ENCODE measurements at places on chromosomes 13 and 19.

- peak overlapping the region; percentile 96 for H3K27ac ChIP-seq
- peak; percentile 62 for DNase-seq
- peaks cover 44% of the 10 kb centered on the region for H3K4me1 ChIP-seq
- H3K27me3 ChIP-seq = no peaks in the 10 kb centered on the region
- peaks cover 2% of the 10 kb centered on the region for H3K36me3 ChIP-seq
- H3K4me3 ChIP-seq = peak overlapping the region; percentile 74
Measured at GRCh38 chr19:2055931-2056836, 5.1 kb upstream of the MKNK2 start.

- peak; percentile 75 for DNase-seq
- peaks cover 17% of the 10 kb centered on the region for H3K4me1 ChIP-seq
- no peak overlapping the region for H3K4me3 ChIP-seq
- H3K27me3 ChIP-seq = peaks cover 19% of the 10 kb centered on the region
- peak overlapping the region; percentile 76 for H3K27ac ChIP-seq
Measured at GRCh38 chr13:24097064-24097463, 63.5 kb upstream of the SPATA13 start.

- no peaks in the 10 kb centered on the region for H3K27me3 ChIP-seq
- no peak overlapping the region for H3K4me3 ChIP-seq
- no peaks in the 10 kb centered on the region for H3K36me3 ChIP-seq
- H3K4me1 ChIP-seq = no peaks in the 10 kb centered on the region
Measured at GRCh38 chr13:31530922-31531321, 208.4 kb upstream of the RXFP2 start.

DNA sequence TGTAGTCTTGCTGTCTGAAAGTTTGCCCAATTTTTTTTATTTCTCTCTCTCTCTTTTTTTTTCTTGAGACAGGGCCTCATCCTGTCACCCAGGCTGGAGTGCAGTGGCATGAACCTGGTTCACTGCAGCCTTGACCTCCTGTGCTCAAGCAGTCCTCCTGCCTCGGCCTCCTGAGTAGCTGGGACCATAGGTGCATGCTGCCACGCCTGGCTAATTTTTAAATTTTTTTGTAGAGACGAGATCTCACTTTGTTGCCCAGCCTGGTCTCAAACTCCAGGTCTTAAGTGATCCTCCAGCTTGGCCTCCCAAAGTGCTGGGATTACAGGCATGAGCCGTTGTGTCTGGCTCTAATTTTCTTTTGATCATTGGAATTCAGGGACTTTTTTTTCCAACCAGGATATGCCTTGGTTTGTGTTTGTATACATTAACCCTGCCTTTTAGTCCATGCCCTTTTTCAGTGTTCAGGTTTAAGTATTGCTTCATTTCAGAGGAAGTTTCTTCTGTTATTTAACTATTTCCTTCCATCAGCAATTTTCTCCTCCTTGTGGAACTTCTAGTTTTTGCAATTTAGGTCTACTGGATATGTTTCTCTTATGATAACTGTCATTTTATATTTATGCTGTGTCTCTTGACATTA, 201.4 kb downstream of the PCCA start:
- no peaks in the 10 kb centered on the region for H3K4me1 ChIP-seq
- H3K27me3 ChIP-seq = no peaks in the 10 kb centered on the region
- no peak for DNase-seq
- no peak overlapping the region for H3K4me3 ChIP-seq
- H3K27ac ChIP-seq = no peak overlapping the region
- H3K36me3 ChIP-seq = no peaks in the 10 kb centered on the region

GRCh38 chr13:113411216-113412023, 41.9 kb downstream of the ADPRHL1 start:
- H3K27ac ChIP-seq = no peak overlapping the region
- no peak for DNase-seq
- no peak overlapping the region for H3K4me3 ChIP-seq
- H3K27me3 ChIP-seq = peaks cover 4% of the 10 kb centered on the region
- H3K4me1 ChIP-seq = no peaks in the 10 kb centered on the region

DNA sequence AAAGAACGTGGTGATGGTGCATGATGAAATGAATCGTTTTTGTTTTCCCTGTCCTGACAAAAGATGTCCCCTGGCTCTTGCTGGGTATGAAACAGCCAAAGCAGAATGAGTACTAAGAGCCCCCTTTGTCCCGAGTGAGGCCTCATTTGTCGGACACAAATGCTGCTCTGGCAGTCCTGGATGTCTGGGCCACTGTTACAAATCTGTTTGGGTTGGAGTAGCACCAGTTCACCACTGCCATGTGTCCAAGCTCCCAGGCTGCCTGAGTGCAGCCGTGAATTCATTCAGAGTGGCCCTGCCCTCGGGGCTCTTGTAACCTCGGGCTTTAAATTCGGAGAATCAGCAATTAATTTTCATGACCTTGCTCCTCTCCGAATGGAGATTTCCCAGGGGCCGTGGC, 182.4 kb downstream of the NUFIP1 start:
- peaks cover 3% of the 10 kb centered on the region for H3K4me1 ChIP-seq
- no peak overlapping the region for H3K27ac ChIP-seq
- no peak for DNase-seq

- DNase-seq = no peak
- no peak overlapping the region for H3K4me3 ChIP-seq
- H3K27ac ChIP-seq = no peak overlapping the region
- peaks cover 2% of the 10 kb centered on the region for H3K36me3 ChIP-seq
Measured at GRCh38 chr13:49373716-49374115, 70.1 kb downstream of the CAB39L start.

DNA sequence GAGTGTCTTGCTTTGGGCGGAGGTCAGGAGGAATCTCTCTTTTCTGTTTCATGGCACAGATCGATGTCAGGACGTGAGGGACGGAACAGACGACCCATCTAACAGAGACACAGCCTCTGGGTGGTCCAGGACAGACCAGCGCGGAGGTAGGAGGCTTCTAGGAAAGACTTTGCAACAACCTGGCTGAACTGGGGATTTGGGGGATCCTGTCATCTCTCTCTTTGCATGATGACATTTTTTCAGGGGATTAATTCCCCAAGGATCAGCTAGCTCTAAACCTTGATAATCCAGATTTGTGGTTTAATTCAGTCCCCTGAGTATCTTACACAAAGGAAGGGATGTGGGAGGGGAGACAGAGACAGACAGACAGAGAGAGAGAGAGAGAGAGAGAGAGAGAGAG, 14.4 kb downstream of the CABP5 start:
- H3K4me3 ChIP-seq = no peak overlapping the region
- no peak overlapping the region for H3K27ac ChIP-seq
- no peaks in the 10 kb centered on the region for H3K4me1 ChIP-seq
- no peaks in the 10 kb centered on the region for H3K36me3 ChIP-seq
- H3K27me3 ChIP-seq = peaks cover 29% of the 10 kb centered on the region

DNA sequence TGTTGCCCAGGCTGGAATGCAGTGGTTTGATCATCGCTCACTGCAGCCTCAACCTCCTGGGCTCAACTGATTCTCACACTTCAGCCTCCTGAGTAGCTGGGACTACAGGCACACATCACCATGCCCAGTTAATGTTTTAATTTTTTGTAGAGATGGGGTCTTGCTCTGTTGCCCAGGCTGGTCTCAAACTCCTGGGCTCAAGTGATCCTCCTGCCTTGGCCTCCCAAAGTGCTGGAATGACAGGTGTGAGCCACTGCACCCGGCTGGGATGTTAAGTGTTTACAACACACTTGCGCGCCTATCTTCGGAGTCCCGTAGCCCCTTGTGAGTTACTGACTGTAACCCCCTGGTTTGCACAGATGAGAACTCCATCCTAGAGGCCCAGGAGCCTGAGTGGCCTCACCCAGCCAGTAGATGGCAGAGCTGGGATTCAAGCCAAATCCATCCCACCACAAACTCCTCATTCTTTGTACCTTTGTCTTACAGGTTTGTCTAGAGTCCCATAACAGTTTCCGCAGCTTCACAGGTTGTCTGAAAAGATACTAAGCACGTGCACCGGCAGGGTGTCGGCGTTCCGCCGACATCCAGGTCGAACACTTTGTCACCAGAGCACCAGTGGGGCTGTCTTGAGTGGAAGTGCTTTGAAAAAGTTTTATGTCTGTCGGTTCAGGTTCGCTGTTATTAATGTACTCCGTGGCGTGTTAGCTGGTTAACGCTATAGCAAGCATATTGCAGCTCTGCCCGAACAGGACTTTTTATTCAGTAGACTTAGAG, 14.7 kb downstream of the MAG start:
- peak; percentile 31 for DNase-seq
- H3K4me3 ChIP-seq = no peak overlapping the region
- H3K36me3 ChIP-seq = no peaks in the 10 kb centered on the region
- H3K4me1 ChIP-seq = no peaks in the 10 kb centered on the region
- H3K27ac ChIP-seq = no peak overlapping the region

GRCh38 chr19:32828643-32829344, 40.8 kb downstream of the SLC7A9 start:
- H3K36me3 ChIP-seq = no peaks in the 10 kb centered on the region
- H3K27ac ChIP-seq = no peak overlapping the region
- DNase-seq = no peak
- no peak overlapping the region for H3K4me3 ChIP-seq
- no peaks in the 10 kb centered on the region for H3K27me3 ChIP-seq
- peaks cover 11% of the 10 kb centered on the region for H3K4me1 ChIP-seq

- H3K4me1 ChIP-seq = peaks cover 80% of the 10 kb centered on the region
- no peaks in the 10 kb centered on the region for H3K36me3 ChIP-seq
- H3K27me3 ChIP-seq = no peaks in the 10 kb centered on the region
- DNase-seq = no peak
- H3K27ac ChIP-seq = no peak overlapping the region
Measured at GRCh38 chr13:77316430-77316829, 10.5 kb downstream of the MYCBP2 start.

GRCh38 chr19:35879068-35879467, 10.7 kb downstream of the APLP1 start:
- H3K4me1 ChIP-seq = peaks cover 6% of the 10 kb centered on the region
- no peak for DNase-seq
- H3K4me3 ChIP-seq = no peak overlapping the region

DNA sequence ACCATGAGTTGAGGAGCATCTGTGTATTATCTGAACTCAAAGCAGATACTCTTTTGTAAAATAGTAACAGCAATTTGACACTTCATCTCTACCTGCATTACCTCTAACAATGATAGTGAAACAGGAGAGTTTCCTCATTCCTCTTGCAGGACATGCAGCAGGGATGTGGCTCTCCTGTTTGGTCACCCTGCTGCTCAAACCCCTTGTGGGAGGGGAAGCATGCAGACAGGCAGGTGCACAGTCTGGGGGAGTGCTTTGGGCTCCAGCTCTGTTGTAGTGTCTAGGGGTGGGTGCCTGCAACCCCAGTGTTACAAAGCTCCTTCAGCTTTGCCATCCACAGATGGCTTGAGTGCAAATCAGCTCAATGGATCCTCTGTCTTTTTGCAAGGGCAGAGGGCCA, 827.6 kb downstream of the DACH1 start:
- H3K4me3 ChIP-seq = no peak overlapping the region
- no peaks in the 10 kb centered on the region for H3K4me1 ChIP-seq
- H3K36me3 ChIP-seq = no peaks in the 10 kb centered on the region
- H3K27ac ChIP-seq = no peak overlapping the region
- no peak for DNase-seq

- no peak overlapping the region for H3K4me3 ChIP-seq
- peaks cover 9% of the 10 kb centered on the region for H3K36me3 ChIP-seq
- no peak overlapping the region for H3K27ac ChIP-seq
- H3K27me3 ChIP-seq = no peaks in the 10 kb centered on the region
- peaks cover 24% of the 10 kb centered on the region for H3K4me1 ChIP-seq
Measured at GRCh38 chr13:19681517-19681916, 48.1 kb downstream of the MPHOSPH8 start.

DNA sequence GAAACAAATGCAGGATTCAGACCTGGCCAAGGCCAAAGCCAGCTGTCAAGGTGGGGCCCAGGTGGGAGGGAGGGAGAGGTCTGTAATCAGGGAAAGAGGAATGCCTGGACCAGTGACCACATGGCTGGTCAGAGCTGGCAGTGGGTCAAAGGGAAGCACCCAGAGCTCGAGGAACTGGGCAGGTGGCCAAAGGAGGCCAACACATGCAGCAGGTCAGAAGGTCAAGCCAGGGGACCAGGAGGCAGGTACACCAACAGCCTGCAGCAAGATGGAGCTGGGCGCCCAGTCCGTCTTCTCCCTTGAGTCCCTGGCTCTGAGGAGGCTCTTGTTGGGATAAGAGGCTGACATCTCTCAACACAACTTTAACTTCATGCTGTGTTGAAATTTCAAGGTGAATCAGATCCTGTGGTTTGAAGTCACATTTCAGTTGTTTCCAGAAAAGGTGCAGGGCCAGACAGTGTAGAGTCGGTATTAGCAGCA, 17.1 kb downstream of the GPATCH1 start:
- no peak for DNase-seq
- peaks cover 51% of the 10 kb centered on the region for H3K36me3 ChIP-seq
- no peak overlapping the region for H3K27ac ChIP-seq

DNA sequence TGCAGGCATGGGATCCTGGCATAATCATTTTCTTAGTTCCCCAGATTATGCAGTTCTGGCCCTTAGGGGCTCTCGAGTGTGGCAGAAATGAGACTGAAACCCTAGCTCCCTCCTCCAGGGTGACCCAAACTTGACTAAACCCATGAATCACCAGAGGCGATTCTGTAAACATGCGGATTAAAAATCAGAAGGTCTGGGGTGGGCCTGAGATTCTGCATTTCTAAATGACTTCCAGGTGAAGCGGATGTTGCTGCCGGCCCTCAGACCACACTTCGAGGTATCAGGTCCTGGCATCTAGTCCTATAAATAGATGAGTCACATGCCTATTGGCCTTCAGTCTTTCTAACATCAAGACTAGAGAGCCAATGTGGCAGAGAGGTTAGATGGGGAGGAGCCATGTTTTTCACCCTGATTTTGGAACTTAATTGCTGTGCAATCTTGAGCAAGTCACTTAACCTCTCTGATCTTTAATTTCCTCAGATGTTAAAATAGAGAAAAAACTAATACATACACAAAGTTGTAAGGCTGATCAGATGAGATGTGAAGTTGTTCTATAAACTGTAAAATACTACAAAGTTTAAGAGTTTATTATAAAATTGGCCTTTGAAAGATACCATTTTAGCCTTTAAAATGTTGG, 431.2 kb downstream of the FOXO1 start:
- no peak overlapping the region for H3K27ac ChIP-seq
- H3K36me3 ChIP-seq = no peaks in the 10 kb centered on the region
- no peaks in the 10 kb centered on the region for H3K27me3 ChIP-seq
- H3K4me3 ChIP-seq = no peak overlapping the region
- DNase-seq = peak; percentile 27

DNA sequence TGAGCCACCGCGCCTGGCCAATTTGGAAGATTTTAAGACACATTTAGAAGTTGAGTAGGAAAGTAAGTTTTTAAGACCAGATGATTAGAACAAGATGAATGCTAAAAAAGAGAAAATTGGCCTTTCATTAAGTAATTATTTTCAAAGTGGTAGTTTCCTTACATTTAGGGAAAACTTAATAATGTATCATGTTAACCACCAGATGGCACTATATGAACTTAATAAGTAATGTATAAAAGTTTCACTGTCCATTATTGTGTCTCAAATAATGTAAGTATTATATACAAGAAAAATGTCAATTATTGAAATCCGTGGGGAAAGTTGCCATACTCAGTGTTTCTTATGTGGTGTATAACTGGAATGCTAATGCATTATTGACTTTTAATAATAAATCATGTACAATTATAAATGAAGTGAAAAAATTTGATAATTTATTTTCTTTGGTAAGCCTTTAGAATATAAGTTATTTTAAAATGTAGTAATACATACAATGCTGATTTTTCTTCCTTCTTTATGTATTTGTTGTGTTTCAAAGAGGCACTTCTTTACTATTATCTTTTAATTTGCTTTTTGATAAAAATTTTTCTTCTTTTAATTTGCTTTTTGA, 29.2 kb downstream of the COG6 start:
- no peak overlapping the region for H3K4me3 ChIP-seq
- DNase-seq = no peak
- no peaks in the 10 kb centered on the region for H3K27me3 ChIP-seq
- H3K36me3 ChIP-seq = peaks cover 26% of the 10 kb centered on the region
- H3K4me1 ChIP-seq = peaks cover 20% of the 10 kb centered on the region

GRCh38 chr19:10328558-10329429, 4.5 kb downstream of the RAVER1 start:
- no peak overlapping the region for H3K4me3 ChIP-seq
- peaks cover 39% of the 10 kb centered on the region for H3K36me3 ChIP-seq
- no peak overlapping the region for H3K27ac ChIP-seq
- H3K4me1 ChIP-seq = peaks cover 25% of the 10 kb centered on the region
- no peak for DNase-seq
- no peaks in the 10 kb centered on the region for H3K27me3 ChIP-seq

Data from activated CD4-positive, alpha-beta memory T cell treated with anti-CD3 and anti-CD28 coated beads for 36 hours (primary cell).